ENCODE measurements at places on chromosomes 2 and 18.
A peak's percentile ranks its signal among the peaks of the same experiment; 100 is the strongest.

DNA sequence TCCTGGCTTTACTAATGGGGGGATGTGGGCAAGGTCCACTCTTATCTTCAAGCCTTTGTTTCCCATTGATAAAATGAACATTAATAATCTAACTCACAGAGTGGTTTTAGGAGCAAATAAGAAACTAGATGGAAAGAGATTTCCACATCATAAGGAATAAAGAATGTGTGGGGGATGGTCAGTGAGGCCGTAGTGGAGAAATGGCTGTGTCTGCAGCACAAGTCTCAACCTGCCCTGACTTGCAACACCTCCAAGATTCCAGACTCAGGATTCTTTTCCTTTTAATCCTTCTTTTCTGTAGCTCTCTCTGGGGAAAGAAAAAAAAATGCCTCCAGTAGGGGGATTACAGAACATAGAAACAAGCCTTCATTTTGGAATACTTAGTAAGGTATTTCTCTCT is 124.2 kb upstream of the MEX3C start:
- peaks cover 12% of the 10 kb centered on the region for H3K27me3 ChIP-seq
- no peak overlapping the region for H3K4me3 ChIP-seq
- no peak for DNase-seq
- no peaks in the 10 kb centered on the region for H3K4me1 ChIP-seq
- no peak overlapping the region for H3K27ac ChIP-seq

- H3K27ac ChIP-seq: no peak overlapping the region
- H3K4me3 ChIP-seq: no peak overlapping the region
- no peaks in the 10 kb centered on the region for H3K36me3 ChIP-seq
- peaks cover 40% of the 10 kb centered on the region for H3K27me3 ChIP-seq
Measured at GRCh38 chr18:11666176-11666575, 22.9 kb upstream of the GNAL start.

DNA sequence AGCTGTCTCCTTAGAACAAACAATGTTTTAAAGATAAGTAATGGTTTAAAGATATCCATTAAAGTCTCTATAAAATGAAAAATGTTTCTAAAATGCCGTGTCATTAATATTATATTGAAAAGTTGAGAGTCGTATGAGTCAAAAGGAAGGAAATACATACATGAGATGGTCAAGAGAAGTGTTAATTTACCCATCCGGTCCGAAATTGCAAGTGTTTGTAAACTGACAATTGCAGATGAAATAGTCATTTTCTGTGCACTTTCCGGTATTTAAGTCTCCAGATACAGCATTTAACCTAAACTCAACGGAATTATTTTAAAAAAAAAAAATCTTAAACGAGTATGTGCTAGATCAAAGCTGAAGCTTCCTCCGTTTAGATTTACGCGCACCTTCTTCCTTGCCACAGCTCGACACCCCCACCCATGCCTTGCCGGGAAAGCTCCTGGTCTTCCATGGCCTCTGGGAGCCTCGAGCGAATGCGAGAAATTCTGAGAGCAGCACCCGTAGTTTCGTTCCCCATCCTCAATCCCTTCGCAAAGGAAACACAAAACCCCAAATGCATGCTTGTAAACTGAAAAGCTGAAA is 1.8 kb downstream of the DSC3 start:
- H3K36me3 ChIP-seq: no peaks in the 10 kb centered on the region
- peaks cover 18% of the 10 kb centered on the region for H3K27me3 ChIP-seq
- H3K4me1 ChIP-seq: no peaks in the 10 kb centered on the region
- DNase-seq: no peak

GRCh38 chr2:523698-524270 is 153.4 kb downstream of the TMEM18 start:
- H3K4me1 ChIP-seq: no peaks in the 10 kb centered on the region
- no peak overlapping the region for H3K4me3 ChIP-seq
- H3K27ac ChIP-seq: no peak overlapping the region
- peaks cover 3% of the 10 kb centered on the region for H3K36me3 ChIP-seq
- no peak for DNase-seq
- H3K27me3 ChIP-seq: peaks cover 33% of the 10 kb centered on the region

DNA sequence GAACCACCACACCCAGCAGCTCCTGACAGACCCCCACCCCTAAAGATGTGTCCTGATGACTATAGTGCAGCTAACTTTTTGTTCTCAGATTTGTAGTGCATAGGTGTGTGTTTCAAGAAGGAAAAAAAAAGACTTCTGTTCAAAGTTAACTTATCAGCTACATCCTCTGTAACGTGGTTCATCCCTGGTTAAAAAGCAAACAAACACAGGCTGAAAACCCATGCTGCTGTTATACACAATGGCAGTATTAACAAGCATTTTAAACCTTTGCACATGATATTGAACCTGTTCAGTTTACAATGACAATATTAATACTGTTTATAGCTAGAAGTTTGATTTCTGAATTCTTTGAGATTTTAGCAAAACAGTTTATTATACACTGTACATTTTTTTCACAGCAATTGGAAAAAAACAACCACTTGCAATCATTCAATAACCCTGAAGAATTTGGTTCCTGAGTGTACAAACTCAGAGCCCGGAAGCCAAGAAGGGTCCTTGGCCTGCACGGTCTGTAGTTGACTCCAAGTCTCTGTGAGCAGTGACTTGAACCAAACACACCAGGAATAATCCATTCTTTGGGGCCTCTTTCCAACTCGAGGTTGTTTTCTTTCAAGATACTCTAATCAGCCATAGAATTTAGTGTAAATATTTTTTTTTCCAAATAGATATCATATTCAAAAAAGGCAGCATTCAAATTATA is 153.2 kb upstream of the MAPRE2 start:
- H3K27me3 ChIP-seq: peaks cover 38% of the 10 kb centered on the region
- no peak overlapping the region for H3K4me3 ChIP-seq
- H3K27ac ChIP-seq: no peak overlapping the region
- H3K36me3 ChIP-seq: no peaks in the 10 kb centered on the region
- no peaks in the 10 kb centered on the region for H3K4me1 ChIP-seq

- DNase-seq: no peak
- H3K36me3 ChIP-seq: no peaks in the 10 kb centered on the region
- H3K27ac ChIP-seq: no peak overlapping the region
- H3K4me3 ChIP-seq: no peak overlapping the region
- H3K27me3 ChIP-seq: peaks cover 14% of the 10 kb centered on the region
Measured at GRCh38 chr18:49898421-49898820, 85.1 kb upstream of the ACAA2 start.

GRCh38 chr18:70028084-70028483 is 80.4 kb upstream of the CD226 start:
- no peak for DNase-seq
- no peaks in the 10 kb centered on the region for H3K4me1 ChIP-seq
- no peaks in the 10 kb centered on the region for H3K27me3 ChIP-seq
- peaks cover 17% of the 10 kb centered on the region for H3K36me3 ChIP-seq
- H3K27ac ChIP-seq: no peak overlapping the region
- H3K4me3 ChIP-seq: no peak overlapping the region

- H3K4me3 ChIP-seq: peak overlapping the region; percentile 77
- no peak for DNase-seq
- H3K27me3 ChIP-seq: peaks cover 79% of the 10 kb centered on the region
- H3K4me1 ChIP-seq: peaks cover 3% of the 10 kb centered on the region
- H3K27ac ChIP-seq: no peak overlapping the region
- H3K36me3 ChIP-seq: peaks cover 8% of the 10 kb centered on the region
Measured at GRCh38 chr18:78972385-78972918, 7.2 kb upstream of the SALL3 start.

GRCh38 chr2:69269330-69269729 is 117.7 kb downstream of the GFPT1 start:
- H3K4me3 ChIP-seq: no peak overlapping the region
- DNase-seq: no peak
- H3K27ac ChIP-seq: no peak overlapping the region

DNA sequence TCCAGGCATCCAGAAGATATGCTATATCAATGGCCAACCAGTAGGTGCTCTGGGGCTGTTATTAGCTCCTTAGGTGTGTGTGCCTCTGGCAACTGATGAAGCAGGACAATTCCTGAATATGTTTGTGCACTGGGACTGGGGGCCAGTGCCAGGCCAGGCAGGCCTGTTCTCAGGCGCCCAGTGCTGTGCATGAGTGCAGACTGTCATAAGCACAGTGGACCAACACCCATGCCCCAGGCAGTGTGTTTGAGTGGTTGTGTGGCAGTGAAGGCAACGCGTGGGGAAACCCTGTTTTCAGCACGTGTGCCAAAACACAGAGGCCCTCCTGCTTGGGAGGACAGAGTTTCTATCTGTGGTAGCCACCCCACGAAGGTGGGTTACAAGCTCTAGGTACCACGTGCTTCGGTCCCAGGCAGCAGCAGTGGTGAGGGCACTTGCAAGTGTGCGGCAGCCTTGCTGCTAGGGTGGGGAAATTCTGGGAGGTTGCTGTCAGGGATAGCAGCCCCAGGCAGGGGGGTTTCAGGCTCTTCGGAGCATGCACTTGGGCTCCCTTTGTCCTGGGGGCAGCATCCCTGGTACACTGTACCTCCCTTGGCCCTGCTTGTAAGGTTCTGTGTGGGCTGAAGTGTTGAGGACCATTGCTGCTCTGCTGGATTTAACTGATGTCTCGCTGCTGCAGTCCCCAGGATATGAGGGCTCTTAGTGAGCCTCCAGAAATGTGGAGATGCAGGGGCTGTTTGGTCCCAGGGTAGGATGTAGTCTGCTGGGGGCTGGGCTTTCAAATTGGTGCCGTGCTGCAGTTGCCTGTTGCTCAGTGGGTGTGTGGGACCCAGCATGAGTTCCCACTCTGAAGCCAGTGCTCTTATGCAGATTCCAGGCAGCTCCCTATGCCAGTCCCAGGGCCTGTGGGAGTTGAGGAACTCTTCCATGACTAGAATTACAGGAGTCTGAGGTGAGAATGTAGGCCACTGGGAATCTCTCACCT is 280.9 kb downstream of the RPRM start:
- no peak overlapping the region for H3K4me3 ChIP-seq
- no peaks in the 10 kb centered on the region for H3K4me1 ChIP-seq
- H3K27ac ChIP-seq: no peak overlapping the region
- no peaks in the 10 kb centered on the region for H3K36me3 ChIP-seq

DNA sequence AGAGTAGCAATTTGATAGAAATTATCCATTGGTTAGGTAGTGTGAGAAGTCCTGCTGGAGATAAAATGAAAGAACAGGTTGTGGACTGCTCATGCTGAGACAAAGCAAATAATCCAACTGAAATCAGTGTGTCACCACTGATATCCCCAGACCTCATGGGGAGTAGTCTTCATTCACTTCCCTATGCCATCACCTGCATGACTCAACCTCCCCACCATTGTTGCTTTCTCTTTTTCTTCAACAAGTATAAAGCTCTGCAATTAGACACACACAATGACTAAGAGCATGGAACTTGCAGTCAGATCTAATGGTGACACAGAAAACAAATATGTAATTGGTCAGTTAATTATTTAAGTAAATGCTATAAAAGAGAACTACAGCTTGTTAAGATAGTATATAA is 475.3 kb downstream of the RIT2 start:
- no peaks in the 10 kb centered on the region for H3K36me3 ChIP-seq
- no peak for DNase-seq
- H3K27ac ChIP-seq: no peak overlapping the region

DNA sequence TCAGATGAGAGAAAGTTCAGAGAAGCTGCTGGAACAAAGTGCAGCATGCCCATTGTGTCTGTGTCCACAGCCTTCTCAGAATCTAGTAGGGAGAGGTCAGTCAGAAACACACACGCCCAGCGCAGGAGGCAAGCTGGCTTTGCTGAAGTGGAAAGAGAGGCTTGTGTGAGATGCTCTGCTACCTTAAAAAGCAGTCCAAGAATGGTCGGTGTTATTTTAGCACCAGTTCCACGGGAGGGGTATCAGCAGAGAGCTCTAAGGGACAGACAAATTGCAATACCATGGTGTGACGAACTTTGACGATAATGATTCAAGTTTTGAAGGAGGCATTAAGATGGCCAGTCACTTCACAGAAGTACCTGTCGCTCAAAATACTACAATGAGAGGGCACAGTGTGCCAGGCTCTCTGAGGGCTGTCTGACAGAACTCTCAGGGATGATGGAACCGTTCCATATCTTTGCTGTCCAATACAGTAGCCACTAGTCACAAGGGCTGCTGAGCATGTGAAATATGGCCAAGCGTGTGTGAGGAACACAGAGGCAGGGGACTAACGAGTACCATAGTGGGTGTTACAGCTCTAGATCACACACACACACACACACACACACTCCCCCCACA is 237.5 kb upstream of the TMEM200C start:
- no peak overlapping the region for H3K4me3 ChIP-seq
- H3K4me1 ChIP-seq: no peaks in the 10 kb centered on the region
- DNase-seq: no peak
- H3K27me3 ChIP-seq: no peaks in the 10 kb centered on the region
- no peak overlapping the region for H3K27ac ChIP-seq
- no peaks in the 10 kb centered on the region for H3K36me3 ChIP-seq

GRCh38 chr18:76255070-76255683 is 239.9 kb downstream of the ZNF516 start:
- H3K27me3 ChIP-seq: peaks cover 39% of the 10 kb centered on the region
- no peaks in the 10 kb centered on the region for H3K4me1 ChIP-seq
- DNase-seq: no peak
- H3K27ac ChIP-seq: no peak overlapping the region
- no peaks in the 10 kb centered on the region for H3K36me3 ChIP-seq

- no peak overlapping the region for H3K27ac ChIP-seq
- no peak overlapping the region for H3K4me3 ChIP-seq
- no peaks in the 10 kb centered on the region for H3K4me1 ChIP-seq
- peaks cover 20% of the 10 kb centered on the region for H3K27me3 ChIP-seq
Measured at GRCh38 chr18:55780586-55781071, 192.6 kb upstream of the TCF4 start.

DNA sequence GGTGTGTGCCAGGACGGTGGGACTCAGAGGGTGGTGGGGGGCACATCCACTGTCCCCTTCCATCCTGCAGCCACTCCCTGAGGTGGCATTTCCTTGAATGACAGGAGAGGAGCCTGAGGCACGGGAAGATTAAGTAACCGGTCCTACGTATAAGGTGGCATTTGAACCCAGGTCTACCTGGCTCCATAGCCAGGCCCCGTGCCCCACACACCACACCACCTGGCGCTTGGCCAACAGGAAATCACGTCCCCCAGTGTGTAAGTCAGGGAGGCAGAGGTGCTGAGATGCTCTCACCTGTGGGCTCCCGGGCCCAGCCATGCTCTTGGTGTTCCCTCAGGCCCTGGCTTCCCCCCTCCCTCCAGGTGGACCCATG is 53.7 kb downstream of the HPCAL1 start:
- no peak overlapping the region for H3K27ac ChIP-seq
- H3K4me3 ChIP-seq: no peak overlapping the region
- peaks cover 9% of the 10 kb centered on the region for H3K36me3 ChIP-seq
- H3K27me3 ChIP-seq: no peaks in the 10 kb centered on the region
- H3K4me1 ChIP-seq: peaks cover 45% of the 10 kb centered on the region

Measured in T-helper 17 cell (primary cell).